LoVo (cell line): ENCODE measurements at places on chromosomes 1 and 21.
A peak's percentile ranks its signal among the peaks of the same experiment; 100 is the strongest.

DNA sequence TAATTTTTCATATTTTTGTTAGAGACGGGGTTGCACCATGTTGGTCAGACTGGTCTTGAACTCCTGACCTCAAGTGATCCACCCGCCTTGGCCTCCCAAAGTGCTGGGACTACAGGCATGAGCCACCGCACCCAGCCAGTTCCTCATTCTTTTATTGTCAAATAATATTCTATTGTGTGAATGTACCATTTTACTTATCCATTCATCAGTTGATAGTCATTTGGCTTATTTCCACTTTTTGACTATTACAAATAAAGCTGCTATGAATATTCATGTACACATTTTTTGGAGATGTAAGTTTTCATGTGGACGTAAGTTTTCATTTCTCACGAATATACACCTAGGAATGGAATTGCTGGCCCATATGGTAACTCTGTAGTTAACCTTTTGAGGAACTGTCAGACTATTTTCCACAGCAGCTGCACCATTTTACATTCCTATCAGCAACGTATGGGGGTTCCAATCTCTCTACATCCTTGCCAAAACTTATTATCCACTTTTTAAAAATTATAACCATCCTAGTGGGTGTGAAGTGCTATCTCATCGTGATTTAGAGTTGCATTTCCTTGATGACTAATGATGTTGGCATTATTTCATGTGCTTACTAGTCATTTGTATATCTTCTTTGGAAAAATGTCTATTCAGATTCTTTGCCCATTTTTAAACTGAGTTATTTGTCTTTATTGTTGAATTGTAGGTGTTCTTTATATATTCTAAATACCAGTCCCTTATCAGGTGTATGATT lies 12.7 kb downstream of the PACC1 start:
- DNase-seq, result peak; percentile 22

- no peak for DNase-seq
These were observed 26.4 kb upstream of the DPH5 start for GRCh38 chr1:101051688-101052638.

GRCh38 chr21:46500224-46500861 lies 41.7 kb downstream of the DIP2A start:
- peak; percentile 43 for DNase-seq

DNA sequence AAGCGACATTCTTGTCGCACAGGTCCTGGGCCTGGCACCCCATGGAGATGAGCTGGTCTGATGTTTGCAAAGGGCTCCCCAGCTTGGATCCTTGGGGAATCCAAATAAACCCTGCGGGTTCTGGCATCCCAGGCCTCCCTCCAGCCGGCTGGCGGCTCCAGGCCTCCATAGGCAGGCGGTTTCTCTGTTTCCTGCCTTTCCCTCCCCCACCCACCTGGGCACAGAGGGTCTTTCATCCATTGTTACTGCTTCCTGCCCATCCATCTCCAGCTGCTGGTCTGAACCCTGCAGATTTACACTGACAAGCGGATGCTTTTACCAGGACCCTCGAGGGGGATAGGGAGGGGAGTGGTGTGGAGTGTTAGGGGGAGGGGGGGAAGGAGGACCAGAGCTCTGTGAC lies 39.1 kb upstream of the ID3 start:
- DNase-seq, result no peak

DNA sequence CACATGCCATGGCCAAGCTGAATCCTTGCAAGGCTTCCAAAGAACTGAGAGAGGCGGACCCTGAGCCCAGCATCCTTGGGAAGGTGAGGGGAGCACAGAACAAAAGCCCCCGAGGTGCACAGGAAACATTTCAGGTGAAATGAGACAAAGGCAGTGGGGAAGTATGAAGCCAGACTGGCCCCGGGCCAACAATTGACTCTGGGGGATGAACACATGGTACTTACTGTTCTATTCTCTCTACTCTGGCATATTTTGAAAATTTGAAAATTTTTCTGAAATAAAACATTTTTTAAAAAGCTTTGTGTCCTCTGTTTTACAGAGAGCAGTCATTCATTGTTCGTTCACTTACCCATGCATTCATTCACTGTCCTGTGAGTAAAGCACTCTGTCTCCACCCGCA lies 77.7 kb downstream of the GRIK3 start:
- DNase-seq, result no peak

DNA sequence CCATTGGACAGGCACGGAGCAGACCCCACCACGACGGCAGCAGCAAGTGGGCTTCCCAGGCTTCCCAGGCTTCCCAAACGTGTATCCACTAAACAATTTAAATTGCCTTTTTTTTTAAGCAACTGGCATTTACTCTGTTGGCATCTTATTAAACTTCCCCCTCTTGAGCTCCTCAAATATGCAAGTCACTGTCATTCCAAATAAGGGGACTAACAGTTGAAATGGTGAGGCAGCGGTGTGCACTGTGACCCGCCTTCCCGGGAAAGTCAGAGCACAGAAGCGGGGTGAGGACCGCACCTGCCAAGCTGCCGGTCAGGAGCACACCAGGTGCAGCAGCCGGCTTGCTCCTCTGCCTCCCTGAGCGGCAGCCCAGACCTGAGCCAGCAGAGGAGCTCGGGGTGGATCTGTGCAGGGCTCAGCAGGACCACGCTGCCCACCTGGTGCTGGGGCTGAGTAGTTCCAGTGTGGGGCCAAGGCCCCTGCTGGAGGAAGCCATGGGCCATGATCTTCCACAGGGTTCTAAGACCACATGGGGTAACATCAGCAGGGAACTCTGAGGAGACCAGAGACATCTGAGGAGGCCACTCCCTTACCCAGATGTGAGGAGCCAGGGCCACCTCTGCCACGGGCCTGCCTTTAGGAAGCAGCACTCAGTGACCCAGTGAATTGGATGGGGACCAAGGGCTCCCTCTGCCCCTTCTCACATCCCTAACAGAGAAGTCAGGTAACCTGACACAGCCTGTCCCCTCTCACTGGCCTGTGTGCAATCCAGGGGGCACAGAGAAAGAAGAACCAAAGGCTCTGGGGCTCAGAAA lies 245.4 kb downstream of the NPHP4 start:
- no peak for DNase-seq

- DNase-seq, result no peak
These were observed 115.6 kb downstream of the UCK2 start for GRCh38 chr1:165942927-165943597.
